Stimulated activated CD8-positive, alpha-beta memory T cell treated with anti-CD3 and anti-CD28 coated beads, Interleukin-4, amount 100 ng/mL, for 4 hours (primary cell): ENCODE measurements at places on chromosomes 7 and 10.

GRCh38 chr7:106326594-106327537 is 42.1 kb upstream of the NAMPT start:
- no peak for DNase-seq

- no peak for DNase-seq
Measured at GRCh38 chr7:105863876-105864275, 12.5 kb downstream of the ATXN7L1 start.

DNA sequence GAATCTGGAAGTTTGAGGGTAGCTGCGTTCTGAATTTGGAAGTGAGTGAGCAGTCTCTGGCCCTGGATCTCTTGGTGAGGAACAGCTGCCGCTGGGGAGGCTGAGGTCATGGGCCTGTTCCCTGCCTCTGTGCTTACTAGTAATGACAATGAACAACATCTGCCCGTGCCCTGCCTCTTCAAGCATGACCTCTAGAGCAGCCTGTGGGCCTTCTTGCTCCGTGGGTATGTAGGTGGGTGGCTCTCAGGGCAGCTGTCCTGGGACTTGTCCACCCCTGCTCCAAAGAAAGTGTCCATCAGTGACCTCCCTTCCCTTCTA is 186.2 kb downstream of the CXCL12 start:
- DNase-seq: no peak

DNA sequence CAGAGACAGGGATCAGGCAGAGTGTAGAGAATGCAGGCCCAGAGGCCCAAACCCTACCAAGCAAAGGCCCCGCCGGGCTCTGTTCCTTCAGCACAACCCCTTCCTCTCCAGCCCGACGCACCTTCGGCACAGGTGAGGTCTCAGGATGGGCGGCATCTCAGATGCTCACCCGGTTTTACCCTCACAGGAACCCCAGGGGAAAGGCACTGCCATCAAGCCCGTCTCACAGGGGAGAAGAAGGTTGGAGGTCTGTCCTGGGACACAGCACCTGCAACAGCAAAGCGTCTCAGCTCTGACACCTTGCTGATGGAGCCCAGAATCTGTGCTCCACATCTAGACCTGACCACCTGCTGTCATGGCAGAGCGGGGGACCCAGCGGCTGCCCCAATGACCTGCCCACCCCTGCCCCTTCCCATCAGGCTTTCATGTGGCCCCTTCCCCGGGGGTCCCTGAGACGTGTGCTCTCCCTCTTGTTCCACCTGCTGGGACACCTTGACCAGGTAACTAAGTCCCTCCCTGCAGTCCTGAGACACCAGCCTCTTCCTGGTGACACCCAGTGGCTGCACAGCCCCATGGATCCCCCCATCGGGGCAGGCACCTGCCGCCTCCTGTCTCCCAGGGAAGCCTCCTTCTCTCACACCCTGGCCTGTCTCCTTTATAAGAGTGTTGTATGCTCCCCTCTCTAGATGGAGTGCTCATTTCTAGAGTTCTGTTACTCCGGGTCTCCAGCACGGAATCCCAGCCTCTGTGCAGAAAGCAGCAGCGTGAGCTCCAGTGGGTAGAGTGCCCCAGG is 315.6 kb downstream of the DNAJB6 start:
- DNase-seq: no peak

DNA sequence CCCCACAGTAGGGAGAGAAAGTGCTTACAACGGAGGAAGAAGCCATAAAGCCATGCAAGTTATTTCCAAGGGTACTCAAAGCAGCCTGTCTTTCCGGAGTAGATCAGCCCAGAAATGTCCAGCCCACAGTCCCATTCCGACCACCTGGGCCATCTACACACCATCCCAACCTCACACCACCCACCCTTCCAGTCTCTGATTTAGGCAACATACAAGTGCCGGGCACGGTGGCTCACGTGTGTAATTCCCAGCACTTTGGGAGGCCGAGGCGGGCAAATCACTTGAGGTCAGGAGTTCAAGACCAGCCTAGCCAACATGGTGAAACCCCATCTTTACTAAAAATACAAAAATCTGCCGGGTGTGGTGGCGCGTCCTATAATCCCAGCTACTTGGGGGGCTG is 35.1 kb downstream of the LRRC20 start:
- no peak for DNase-seq

DNA sequence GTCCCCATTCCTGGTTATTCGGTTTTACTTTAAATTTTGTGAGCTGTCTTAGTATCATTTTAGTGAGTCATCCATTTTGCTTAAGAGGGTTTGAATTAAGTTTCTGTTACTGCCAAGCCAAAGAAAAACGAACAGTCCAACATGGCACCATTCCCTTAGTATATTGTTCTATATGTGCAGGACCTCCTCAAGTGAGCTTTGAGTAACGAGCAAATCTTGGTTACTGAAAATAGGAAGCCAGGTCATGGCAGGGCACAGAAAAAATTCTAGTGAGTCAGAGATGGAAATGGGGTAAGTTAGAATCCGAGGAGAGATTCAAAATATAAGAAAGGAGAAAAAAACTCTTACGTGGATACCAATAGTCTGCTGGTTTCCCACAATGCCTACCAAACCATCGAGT is 292.9 kb downstream of the BAMBI start:
- no peak for DNase-seq

- no peak for DNase-seq
Measured at GRCh38 chr7:95157381-95157780, 167.0 kb downstream of the PON1 start.

- no peak for DNase-seq
Measured at GRCh38 chr7:10789170-10789569, 184.5 kb upstream of the PHF14 start.

DNA sequence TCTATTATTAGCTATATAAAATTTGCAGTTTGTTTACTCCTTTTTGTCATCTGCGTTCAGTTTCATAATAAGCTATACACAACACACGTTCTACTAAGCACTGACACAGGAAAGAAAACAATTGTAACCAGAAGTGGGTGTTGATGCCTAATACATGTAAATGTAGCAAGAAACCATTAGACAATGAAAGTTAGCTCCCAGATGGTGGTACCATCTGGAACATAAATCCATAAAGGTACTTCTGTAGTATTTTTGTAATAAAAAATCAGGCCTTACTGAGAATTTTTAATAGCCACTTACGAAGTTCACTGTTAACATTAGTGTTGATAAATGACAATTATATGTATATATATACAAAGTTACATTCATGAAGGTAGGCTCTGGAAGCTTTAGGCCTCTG is 194.7 kb downstream of the KCND2 start:
- no peak for DNase-seq

DNA sequence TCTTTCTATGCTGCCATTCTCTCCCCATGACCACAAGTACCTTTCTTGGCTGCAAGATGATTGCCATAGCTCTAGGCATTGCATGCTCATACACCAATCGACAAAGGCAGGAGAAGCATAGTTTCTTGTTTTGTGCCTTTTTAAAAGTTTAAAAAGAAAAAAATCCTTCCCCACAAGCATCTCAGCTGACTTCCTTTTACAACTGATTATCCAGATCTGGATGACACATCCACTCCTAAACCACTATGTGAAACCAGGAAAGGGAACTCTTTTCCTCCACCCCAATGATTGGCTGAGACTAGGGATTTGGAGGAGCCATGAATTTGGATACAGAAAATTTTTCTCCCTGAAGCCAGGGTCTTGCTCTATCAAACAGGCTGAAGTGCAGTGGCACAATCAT is 14.5 kb upstream of the LRRC4 start:
- no peak for DNase-seq

- no peak for DNase-seq
Measured at GRCh38 chr7:148954766-148955165, 70.7 kb upstream of the EZH2 start.

DNA sequence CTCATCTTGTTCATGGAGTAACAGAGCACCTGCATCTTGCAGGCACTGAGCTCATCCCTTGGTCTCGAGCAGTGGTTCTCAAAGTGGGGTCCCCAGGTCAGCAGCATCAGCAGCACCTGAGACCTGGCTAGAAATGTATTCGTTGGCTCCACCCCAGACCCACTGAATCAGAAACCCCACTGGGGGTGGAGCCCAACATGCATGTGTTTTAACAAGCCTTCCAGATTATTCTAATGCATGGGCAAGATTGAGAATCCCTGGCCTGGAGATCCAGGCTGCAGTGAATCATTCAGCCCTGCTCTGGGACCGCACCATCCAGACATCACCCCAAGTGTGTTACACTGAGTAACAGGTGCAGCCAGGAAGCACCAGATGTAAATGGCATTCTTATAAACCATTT is 85.1 kb upstream of the PPIF start:
- DNase-seq: no peak

DNA sequence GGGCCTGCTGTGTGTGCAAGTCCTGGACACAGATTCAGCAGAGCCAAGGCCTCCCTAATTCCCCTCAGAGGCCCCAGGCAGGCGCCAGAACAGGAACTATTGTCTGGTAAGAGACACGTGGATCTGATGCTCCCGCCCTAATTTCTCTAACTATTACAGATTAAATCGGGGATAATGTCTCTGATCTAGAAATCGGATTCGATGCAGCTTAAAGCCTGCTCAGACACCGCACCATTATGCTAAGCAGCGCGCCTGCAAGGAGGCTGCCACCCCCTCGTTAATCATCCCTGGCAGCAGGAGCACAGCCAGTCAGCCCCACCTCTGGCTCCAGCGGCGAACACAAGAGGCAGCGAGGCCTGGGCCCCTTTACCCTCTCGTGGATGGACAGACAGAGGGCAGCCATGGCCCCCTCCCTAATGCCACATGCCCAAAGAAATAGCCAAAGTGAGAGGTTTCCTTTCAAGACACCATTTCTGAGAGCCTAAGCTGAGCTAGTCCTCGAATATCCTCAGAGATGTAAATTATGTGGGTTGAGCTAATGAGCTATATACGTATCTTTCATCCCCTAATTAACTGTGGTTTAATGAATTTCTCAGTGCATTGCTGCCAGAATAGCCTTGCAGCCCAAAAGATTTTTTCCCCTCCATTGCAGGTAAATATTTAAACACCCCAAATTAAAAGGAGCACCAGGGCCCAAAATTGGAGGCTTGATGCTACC is 122.1 kb downstream of the GRID1 start:
- DNase-seq: no peak

GRCh38 chr7:50416527-50417182 is 33.5 kb downstream of the FIGNL1 start:
- no peak for DNase-seq

DNA sequence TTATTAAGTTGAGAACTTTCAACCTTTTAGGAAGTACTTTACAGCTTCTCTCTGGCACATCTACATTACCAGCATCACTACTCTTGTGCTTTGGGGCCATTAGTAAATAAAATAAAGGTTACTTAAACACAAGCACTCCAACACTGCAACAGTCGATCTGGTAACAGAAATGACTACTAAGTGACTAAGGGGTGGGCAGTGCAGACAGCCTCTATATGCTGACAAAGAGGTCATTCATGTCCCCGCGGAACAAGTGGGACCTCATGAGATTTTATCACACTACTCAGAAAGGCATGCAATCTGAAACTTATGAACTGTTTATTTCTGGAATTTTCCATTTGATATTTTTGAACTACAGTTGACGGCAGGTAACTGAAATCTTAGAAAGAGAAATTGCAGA is 111.3 kb upstream of the DNAJB12 start:
- DNase-seq: no peak

DNA sequence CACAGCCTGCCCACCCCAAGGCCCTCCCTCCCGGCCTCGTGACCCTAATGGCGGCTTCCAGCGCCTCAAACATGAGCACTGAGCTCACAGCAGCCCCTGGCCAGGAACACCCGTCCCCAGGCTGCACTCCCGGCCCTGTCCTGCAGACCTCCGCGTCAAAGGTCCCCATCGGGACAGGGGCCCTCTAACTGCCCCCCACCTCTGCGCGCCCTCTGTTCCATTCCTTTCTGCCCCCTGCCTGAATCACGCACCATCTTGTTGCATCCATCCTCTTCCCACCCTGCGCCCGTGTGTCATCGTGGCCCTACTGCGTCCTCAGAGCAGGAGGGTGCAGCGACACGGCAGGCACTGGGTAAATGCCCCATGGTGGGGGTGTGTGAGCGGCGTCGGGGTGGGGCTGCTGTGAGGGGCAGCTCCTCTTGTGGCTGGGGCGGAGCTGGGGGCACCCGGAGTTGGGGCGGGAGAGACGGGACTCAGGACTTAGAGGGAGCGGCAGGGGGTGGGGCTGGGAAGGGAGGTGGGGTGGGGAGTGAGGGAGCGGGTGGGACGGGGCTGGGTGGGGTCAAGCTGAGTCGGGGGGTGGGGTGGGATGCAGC is 13.4 kb downstream of the SLC29A4 start:
- no peak for DNase-seq

DNA sequence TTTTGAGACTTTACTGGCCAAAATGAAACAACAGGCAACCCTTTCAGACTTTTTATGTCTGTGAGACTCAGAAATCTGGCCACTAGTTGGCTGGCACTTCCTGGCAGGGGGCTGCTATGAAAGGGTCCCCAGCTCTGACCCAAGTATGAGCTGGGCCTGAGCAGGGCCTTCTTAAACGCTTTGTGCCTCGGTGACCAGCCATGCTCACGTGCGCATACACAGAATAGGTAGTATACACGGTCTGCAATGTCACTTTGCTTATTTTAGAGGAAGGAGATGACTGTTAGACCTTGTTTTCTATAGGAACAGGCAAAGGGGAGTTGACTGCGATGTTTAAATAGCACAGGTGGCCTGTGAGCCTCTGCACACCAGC is 129.6 kb downstream of the VIPR2 start:
- DNase-seq: no peak

DNA sequence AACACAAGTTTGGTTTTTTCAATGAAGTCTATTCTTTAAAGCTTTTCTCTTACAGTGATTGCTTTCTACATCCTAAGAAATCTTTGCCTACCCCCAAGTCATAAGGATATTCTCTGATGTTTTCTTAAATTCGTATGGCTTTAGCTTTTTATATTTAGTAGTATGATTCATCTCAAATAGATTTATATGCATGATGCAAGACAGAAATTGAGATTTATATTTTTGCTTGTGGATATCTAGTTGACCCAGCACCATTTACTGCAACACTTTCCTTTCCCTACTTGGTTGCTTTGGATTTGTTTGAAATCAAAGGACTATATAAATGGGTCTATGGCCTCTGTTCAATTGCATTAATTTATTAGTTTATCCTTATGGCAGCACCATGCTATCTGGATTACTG is 113.9 kb downstream of the ZNF438 start:
- no peak for DNase-seq
